ENCODE measurements at places on chromosomes 6 and 20.

- no peak for DNase-seq
These were observed 330.8 kb downstream of the PRL start for GRCh38 chr6:21965953-21966539.

GRCh38 chr20:19125508-19125907 lies 86.9 kb upstream of the SLC24A3 start:
- DNase-seq, result no peak

GRCh38 chr6:106744781-106745180 lies 115.4 kb downstream of the QRSL1 start:
- no peak for DNase-seq

- DNase-seq, result no peak
These were observed 105.3 kb upstream of the TAB2 start for GRCh38 chr6:149212206-149212605.

Data from CD4-positive, alpha-beta T cell treated with Interleukin-12 subunit alpha and Interleukin-12 subunit beta, for 1 hour (primary cell).